ENCODE measurements at places on chromosomes 6 and 20. TPM values are rescaled to one million over a fixed set of nuclear protein-coding genes. Genes with fewer than 3 reads are reported as not detected.

B4GALT5 gene
- total RNA-seq, result 14.6 TPM

MAD2L1BP gene
- 25.1 TPM for total RNA-seq

METTL24 gene
- total RNA-seq, result 0.52 TPM

TGM3 gene
- total RNA-seq, result under 0.01 TPM

OR12D3 gene
- total RNA-seq, result not detected

ANGPT4 gene
- total RNA-seq, result under 0.01 TPM

TBXT gene
- not detected for total RNA-seq

BEND6 gene
- not detected for total RNA-seq

PTGIS gene
- 25.6 TPM for total RNA-seq

OPRM1 gene
- not detected for total RNA-seq

SAMD10 gene
- total RNA-seq, result 1.0 TPM

HLA-DQA2 gene
- total RNA-seq, result not detected

MCCD1 gene
- not detected for total RNA-seq

VNN1 gene
- under 0.01 TPM for total RNA-seq

TAF8 gene
- total RNA-seq, result 17.2 TPM

WFDC10B gene
- total RNA-seq, result not detected

CSNK2B gene
- 68.4 TPM for total RNA-seq

STX11 gene
- 2.1 TPM for total RNA-seq

PRSS35 gene
- 29.7 TPM for total RNA-seq

CBLN4 gene
- total RNA-seq, result 0.52 TPM

C20orf204 gene
- 0.52 TPM for total RNA-seq

NKX2-2 gene
- total RNA-seq, result not detected

AGER gene
- total RNA-seq, result 0.52 TPM

MRPL18 gene
- total RNA-seq, result 81.4 TPM

PI3 gene
- total RNA-seq, result not detected

SAMD5 gene
- 2.1 TPM for total RNA-seq

ACTL10 gene
- 1.0 TPM for total RNA-seq

TNFRSF6B gene
- total RNA-seq, result not detected

NPBWR2 gene
- not detected for total RNA-seq

PLAGL1 gene
- 58.5 TPM for total RNA-seq

HLA-DRB1 gene
- total RNA-seq, result 28.7 TPM
